ENCODE measurements at places on chromosomes 5 and 9.

GRCh38 chr9:110081395-110081794 is 126.6 kb downstream of the C9orf152 start:
- no peak for DNase-seq

- DNase-seq = no peak
Observed at GRCh38 chr5:175603987-175604739, 53.7 kb upstream of the HRH2 start.

- DNase-seq = no peak
Observed at GRCh38 chr5:96817506-96817905, 9.8 kb upstream of the ERAP1 start.

GRCh38 chr5:31361234-31361633 is 167.7 kb downstream of the CDH6 start:
- DNase-seq = no peak

- DNase-seq = no peak
Observed at GRCh38 chr9:112224401-112225289, 49.5 kb upstream of the SUSD1 start.

- DNase-seq = no peak
Observed at GRCh38 chr5:102547141-102548035, 48.6 kb upstream of the SLCO6A1 start.

- DNase-seq = no peak
Observed at GRCh38 chr9:2745560-2746380, 28.5 kb downstream of the KCNV2 start.

DNA sequence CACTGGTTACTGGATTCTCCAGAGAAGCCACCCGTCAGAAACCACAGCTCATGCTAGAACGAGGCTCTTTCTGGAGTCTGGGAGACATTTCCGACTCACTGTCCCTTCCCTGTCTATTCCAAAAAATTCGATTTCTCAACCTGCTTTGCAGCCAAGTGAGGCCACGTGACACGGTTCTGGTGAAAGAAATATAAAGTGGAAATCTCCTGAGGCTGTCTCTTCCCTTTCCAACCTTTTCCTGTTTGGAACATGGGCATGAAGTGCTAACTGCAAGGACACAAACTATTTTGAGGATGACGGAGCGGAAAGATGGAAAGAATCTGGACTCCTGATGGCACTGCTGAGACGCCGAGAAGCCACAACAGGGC is 6.1 kb upstream of the PTGS1 start:
- DNase-seq = no peak

- no peak for DNase-seq
Observed at GRCh38 chr5:15938961-15939360, 240.6 kb downstream of the MARCHF11 start.

- no peak for DNase-seq
Observed at GRCh38 chr9:120212853-120213200, 367.1 kb downstream of the CDK5RAP2 start.

GRCh38 chr9:87445646-87446045 is 52.0 kb upstream of the DAPK1 start:
- DNase-seq = no peak

- no peak for DNase-seq
Observed at GRCh38 chr5:78985725-78986223, 664 bp upstream of the ARSB start.

GRCh38 chr5:17058438-17058837 is 122.3 kb upstream of the MYO10 start:
- DNase-seq = no peak

GRCh38 chr9:34650816-34651215 is 1.2 kb upstream of the IL11RA start:
- DNase-seq = no peak

- DNase-seq = no peak
Observed at GRCh38 chr5:103005276-103005675, 114.7 kb downstream of the GIN1 start.

DNA sequence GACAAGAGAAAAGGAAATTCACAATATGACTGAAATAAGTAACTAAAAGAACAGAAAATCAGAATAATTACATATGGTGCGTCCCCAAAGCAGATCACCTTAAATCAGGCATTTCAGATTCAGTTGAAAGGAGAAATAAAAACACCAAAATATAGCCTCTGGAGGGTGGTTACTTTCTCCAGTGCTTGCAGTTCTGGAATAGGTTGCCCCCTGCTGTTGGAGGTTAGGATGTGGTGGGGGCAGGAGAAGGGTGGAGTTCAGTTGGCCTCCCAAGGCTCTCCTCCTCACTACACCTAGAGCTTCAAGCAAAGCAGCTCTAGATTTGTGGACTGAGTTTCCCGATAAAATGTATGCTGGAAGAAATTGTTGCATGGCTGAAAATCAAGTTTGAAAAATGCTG is 338.2 kb upstream of the TLE4 start:
- no peak for DNase-seq

DNA sequence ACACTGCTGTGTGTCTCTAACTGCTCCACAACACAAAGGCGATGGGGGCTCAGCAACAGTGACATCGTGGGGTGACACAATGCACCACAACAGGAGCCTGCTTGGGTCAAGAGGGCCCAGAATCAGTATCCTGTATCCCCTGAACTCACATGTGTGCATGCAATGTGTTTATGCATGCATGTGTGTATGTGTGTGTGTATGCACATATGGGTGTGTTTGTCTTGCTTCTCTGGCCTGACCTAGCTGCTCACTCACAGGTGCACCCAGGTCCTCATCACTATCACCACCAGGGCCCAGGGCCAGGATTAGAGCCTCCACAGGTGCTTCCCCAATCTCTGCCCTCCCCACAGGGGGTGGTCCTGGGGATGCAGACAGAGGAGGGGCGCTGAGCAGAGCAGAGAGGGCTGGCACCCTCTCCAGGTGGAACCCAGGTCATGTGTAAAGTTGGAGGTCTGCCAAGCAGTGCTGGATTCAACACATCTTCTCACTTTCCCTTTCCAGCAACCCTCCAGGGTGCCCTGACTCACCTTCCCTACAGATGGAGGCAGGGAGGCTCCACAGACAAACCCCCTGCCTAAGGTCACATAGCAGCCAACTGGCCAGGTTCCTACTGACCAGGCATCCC is 18.1 kb upstream of the ZNF484 start:
- no peak for DNase-seq

DNA sequence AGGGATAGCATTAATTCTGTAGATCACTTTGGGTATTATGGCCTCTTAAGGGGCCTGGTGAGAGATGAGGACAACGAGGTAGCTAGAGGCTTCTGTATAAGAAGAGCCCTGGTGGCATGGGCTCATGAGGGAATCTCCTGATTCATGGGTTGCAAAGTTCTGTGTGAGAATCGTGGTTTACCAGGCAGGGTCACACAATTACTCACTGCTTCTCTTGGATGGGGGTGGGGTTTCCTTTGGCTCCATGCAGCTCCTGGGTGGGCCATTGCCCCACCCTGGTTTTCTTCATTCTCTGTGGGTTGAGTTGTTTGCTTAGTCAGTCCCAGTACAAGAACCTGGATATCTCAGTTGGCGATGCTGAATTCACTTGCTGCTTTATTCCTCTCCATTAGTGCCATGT is 30.9 kb upstream of the TNFSF15 start:
- DNase-seq = no peak

DNA sequence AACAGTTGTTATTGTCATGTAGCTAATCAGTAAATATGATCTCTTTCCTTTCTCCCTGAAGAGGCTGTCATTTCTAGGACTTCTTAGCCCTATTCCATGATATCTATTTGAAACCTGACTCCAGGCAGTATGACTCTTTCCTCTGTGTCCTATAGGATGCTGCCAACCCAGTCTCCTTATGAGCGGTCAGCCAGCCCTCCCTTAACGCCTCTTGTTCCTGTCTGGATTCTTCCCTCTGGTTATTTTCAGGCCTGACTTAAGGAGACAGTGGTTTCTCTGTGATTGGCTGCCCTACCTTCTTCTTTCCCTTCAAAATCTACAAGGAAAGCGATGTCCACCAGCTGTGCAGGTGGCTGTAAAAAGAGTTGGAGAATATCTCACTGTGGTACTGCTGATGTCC is 19.4 kb upstream of the C5orf63 start:
- no peak for DNase-seq

DNA sequence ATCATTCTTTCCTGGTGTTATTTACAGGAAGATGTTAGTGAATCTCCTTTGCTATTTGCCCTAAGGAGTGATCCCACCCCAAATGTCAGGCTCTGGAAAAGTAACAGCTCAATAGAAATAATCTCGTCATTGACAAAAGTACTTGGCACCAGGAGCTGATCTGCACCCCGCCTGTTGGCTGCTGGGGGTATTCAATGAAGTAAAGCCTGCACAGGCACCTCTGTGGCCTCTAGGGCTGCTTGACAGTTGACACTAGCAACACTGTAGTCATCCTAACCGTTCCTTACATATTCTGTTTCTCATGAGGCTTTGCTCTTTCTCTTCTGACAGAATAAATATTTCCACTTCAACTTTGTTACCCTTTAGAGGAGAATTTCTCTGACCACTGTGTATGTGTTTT is 103.4 kb downstream of the DOCK2 start:
- DNase-seq = no peak

GRCh38 chr9:20853866-20854265 is 169.8 kb downstream of the FOCAD start:
- no peak for DNase-seq

- DNase-seq = no peak
Observed at GRCh38 chr9:129182122-129182521, 4.1 kb upstream of the IER5L start.

- peak; percentile 72 for DNase-seq
Observed at GRCh38 chr9:37422289-37423104, at the start of gene GRHPR. GRHPR (plus strand) TSS chr9:37422696; CDS start chr9:37422751, 55 bp downstream.

- no peak for DNase-seq
Observed at GRCh38 chr9:76688471-76689238, 75.6 kb upstream of the PCA3 start.

- no peak for DNase-seq
Observed at GRCh38 chr9:129284607-129285291, 106.7 kb upstream of the IER5L start.

DNA sequence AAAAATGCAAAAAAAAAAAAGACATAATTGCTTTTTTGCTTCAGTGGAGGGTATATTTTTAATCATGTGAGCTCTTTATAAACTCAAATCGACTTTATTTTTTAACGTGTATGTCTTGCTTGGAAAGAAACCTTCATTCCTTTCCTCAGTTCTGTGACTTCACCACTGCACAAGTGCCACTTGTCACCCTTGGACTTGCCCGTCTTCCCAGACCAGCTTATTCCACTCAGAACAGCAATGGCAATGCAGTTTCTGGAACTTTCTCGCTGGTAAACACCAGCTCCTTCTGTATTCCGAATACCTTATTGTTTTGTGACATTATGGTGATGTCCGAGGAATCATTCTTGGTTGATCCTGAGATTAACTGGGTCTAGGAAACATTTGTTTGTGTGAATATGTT is 440.5 kb upstream of the ADAMTS16 start:
- DNase-seq = no peak

DNA sequence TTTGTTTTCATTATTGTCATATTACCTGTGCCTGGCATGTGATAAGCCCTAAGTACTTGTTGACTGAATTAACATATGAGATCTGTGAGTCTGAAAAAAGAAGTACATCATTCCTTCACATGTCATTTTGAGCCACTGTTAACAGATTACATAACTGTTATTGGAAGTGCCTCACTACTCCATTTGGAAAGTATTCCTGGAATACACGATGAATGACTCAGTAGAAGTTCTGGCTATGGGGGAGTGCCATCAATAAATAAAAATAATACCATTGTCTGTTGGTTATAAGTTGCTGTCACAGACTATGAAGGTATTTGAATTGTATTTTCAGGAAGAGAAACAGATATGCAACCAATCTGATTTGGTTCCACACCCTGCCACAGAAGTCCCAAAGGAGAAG is 12.9 kb downstream of the NIPSNAP3B start:
- DNase-seq = no peak

DNA sequence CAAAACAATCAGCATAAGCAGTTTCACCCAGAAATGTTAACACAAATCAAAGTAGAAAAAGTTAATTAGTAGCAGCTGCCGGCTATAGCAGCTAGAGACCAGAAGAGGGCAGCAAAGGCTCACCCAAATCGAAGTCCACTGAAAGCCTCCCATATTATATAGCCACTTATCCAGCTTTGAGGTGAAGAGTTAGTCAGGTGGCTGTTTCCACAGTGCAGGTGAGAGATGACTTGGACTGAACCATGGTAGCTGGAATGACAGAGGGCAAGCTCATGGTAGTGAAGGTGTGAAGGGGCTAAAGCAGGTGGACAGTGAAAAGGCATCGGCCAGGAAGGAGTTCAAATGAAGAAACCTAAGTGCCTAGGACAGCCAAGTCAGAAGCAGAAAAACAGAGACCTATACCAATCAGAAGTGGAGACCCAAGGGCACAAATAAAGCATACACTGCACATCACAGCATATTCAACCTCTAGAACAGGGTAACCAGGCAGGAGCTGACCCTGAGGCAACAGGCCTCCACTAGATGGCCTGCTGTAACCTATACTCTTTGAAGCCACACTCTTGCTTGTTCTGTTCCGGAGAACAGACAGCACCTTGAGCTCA is 7.2 kb upstream of the RNF38 start:
- DNase-seq = peak; percentile 22

GRCh38 chr5:1777281-1778137 is 22.1 kb downstream of the MRPL36 start:
- no peak for DNase-seq

DNA sequence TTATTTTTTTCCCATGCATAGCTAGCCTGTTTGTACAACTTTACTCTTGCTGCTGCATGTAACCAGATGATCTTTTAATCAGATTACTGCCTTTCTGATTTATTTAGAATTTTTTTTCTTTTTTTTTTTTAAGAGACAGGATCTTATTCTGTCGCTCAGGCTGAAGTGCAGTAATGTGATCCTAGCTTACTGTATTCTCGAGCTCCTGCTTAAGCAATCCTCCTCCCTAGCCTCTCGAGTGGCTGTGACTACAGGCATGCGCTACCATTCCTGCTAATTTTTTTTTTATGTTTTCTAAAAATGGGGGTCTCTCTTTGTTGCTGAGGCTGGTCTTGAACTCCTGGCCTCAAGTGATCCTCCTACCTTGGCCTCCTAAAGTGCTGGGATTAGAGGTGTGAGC is 9.6 kb downstream of the DCP2 start:
- DNase-seq = no peak

DNA sequence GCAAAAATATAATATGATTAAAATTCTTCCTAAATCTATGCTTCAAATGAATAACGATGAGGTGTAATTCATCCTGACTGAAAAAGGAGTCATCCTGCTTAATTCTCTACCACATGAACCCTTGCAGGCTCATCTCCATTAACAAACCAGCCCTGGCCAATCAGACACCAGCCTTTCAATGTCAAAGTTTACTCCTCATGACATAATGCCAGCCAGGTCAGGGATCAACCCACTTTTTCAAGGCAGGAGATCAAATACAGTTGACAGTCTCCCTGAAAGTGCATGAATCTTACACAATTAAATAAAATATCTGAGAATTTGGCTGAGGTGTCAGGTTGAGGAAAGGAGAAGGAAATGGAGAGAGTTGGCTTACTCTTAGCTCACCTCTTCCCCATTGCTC is 7.0 kb downstream of the GRIN3A start:
- DNase-seq = no peak

DNA sequence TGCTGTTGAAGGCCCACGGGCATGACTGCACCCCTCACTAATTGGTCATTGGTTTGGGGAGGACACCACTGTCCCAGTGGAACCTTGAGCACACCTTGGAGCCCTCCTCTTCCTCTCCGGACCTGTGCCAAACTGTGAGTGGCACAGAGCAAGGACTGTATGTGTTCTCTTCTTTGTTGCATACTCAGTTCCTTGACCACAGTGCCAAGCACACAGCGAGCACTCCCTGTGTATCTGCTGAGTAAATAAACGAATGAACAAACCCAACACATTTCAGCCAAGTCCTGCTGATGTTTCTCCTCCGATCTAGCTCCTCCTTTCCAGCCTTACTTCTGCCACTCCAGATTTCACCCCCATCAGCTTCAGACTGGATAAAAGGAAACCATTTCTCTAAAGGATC is 2.7 kb upstream of the TRIM52 start:
- DNase-seq = no peak

Measured in effector CD8-positive, alpha-beta T cell (primary cell).